ENCODE measurements at places on chromosomes 7 and 10.

DNA sequence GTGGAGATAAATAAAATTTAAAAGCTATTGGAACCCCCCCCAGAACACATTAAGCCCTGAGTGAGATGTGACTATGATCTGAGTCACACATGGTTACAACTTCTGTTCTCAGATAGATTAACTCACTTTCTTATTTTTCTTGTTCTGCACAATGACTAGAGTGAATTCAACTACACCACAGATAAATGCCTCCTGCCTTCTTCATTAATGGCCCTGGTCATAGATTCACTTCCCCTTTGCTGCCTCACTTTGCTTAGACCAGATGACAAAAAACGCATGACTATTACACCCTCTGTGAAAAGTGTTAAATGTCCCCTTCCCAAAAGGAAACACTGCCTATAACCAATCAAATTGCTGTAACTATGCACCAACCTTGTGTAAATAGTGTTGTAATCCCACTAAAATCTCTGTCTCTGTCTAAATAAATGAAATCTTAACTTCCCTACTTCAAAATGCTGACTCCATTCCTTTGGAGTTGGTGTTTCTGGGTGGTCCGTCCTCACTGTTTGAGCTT is 49.4 kb downstream of the AKR1D1 start:
- DNase-seq = no peak

- no peak for DNase-seq
These were observed 1055.4 kb upstream of the AUTS2 start for GRCh38 chr7:68542831-68543230.

DNA sequence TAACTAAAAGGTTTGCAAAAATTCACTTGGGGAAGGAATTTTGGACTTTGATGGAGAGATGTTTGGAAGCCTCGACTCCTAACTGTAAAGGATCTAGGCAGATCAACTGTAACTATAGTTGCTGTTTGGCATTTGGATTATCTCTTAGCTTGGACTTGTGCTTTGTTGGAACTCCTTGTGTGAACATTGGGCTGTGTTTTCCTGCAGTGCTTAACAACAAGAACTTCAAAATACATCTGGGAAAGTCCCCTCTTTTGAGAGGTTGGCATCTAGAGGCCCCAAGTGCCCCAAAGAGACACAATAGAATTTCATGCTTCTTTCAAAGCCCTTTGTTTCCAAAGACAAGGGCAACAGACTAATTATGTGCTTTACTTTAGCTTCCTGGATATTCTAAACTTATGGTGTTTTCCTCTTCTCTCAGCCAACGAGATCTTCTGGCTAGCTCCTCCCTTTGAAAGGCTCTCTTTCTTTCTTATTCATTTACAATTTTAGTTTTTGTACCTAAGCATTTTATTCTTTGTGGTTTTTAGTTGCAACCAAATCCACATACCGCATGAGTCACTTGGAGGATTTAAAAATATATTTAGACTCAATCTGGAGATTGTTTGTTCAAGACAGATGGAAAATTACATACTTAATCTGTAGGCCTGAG is 11.6 kb downstream of the ABCA13 start:
- DNase-seq = no peak

- no peak for DNase-seq
These were observed 118.3 kb downstream of the FAM53B start for GRCh38 chr10:124625831-124626238.

GRCh38 chr10:130361351-130362105 is 225.3 kb downstream of the GLRX3 start:
- peak; percentile 40 for DNase-seq

DNA sequence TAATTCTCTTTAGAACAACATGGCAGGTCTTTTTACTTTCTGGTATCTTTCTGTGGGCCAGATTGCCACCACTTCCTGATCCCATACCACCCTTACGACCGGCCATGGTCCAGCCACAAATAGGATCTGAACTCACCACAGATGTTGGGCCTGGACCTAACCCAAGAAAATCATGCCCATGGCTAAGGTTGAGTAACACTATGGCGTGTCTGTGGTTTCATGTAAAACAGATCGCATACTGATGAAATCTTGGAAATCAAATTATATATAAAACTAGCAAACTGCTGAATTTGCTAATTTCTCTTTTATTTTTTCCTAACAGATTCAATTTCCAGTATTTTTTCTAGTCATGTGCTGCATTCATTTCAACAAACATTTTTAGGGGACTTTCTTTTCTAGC is 77.2 kb downstream of the CH25H start:
- DNase-seq = no peak

DNA sequence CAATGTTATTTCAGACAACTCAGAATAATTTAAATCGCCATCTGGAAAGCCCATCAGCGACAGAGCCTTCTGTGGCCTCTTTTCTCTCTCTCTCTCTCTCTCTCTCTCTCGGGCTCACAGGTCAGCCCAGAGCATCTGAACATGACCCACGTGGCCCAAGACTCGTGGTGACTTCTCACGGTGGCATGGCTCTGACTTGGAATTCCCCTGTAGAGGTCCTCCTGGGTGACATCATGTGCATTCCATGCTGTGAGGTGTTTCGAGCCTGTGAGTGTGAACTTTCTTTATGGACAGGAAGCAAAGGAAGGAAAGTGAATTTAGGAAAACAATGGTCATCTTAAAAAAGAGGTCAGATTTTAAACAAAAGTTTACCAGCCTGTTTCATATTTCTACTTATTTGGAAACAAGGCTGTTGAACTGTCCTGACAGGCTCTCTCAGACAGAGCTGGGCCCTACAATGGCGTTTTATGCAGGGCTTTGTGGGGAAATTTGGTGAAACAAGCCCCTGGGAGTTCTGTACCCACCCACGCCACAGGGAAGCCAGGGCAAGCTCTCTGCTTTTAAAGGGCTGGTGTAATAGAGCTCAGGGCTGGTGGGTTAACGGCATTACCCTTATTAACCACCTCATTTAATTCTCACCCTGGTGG is 359.7 kb upstream of the ZNF32 start:
- no peak for DNase-seq

DNA sequence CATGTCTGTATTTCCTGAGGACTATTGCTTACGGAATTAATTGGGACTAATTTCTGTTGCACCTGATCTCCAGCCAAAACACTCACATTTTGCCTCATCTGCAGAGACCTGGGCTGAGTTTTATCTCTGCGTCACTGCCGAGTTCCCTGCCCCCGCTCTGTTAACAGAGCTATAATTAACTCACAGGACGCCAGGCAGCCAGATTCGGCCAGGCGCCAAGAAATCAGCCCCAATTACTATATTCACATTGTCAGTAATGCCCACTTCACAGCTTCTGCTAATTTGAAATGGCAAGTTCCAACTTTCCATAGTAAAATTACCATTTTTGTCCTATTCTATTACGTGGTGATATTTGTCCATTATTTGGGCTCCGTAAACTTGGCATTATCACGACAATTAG is 130.5 kb downstream of the CUX1 start:
- no peak for DNase-seq

DNA sequence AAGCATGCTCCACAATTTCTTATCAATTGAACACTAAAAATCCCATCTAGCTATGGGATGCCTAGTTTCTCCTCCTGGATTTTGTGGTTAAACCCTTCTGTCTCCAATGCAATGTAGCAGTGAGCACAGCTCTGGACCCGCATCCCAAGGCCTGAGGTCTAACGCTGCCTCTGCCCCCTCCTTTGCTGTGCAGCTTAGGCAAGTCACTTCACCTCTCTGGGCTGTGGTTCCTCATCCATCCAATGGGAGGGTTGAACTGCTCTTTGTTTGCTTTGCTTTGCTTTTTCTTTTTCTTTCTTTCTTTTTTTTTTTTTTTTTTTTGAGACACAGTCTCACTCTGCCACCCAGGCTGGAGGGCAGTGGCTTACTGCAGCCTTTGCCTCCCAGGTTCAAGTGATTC is 69.2 kb downstream of the PARP12 start:
- DNase-seq = no peak

GRCh38 chr10:6119423-6119822 is 30.6 kb downstream of the RBM17 start:
- DNase-seq = no peak

DNA sequence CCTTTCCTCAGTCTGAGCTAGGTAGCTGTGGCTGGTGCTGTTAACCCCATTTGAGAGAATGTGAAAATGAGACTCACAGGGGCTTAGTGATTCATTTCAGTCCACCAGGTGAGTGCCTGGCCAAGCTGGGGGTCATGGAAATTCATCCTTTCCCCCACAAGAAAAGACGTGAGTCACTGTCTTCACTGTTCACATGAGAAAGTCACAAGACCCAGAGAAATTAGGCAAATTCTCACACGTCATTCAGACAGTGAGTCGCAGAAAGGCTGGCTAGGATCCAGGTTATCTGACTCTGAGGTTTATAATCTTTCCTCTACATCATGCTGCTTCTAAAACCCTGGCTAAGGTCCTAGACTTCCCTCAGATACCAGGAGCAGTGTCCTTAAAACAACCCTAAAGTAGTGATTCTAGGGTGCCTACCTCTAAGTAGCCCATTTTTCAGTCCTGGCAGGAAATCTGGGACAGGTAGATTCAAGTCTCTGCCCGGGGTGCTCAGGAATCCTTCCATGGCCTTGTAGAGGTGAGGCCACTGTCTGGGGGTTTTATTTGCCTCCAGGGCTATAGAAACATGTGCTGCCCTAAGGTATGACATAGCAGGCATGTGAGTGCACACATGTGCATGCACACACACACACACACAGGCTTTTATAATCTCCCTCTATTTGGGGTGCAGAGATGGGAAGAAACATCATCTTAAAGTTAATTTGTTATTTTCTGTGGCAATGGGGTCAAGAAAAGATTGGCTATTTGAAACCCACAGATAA is 427.9 kb upstream of the CELF2 start:
- DNase-seq = no peak

DNA sequence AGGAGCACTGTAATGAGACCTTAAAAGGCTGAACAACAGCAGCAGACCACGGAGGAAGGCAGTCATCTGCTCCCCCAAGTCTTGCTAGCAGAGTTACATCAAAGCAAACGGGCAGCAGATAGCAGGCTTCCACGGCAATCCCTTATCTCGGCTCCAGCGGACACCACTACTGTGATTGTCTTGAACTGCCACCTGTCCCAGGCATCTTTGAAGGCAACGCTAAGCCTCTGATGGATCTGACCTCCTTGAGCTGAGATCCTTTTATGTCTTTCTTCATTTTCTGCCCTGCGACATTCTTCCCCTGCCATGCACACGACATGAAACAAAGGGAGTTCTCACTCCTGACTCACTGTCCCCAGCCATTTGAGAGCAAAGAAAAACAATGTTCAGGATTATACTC is 111.7 kb downstream of the GLI3 start:
- DNase-seq = no peak

- DNase-seq = no peak
These were observed 9.7 kb upstream of the ADAMTS14 start for GRCh38 chr10:70662362-70663220.

DNA sequence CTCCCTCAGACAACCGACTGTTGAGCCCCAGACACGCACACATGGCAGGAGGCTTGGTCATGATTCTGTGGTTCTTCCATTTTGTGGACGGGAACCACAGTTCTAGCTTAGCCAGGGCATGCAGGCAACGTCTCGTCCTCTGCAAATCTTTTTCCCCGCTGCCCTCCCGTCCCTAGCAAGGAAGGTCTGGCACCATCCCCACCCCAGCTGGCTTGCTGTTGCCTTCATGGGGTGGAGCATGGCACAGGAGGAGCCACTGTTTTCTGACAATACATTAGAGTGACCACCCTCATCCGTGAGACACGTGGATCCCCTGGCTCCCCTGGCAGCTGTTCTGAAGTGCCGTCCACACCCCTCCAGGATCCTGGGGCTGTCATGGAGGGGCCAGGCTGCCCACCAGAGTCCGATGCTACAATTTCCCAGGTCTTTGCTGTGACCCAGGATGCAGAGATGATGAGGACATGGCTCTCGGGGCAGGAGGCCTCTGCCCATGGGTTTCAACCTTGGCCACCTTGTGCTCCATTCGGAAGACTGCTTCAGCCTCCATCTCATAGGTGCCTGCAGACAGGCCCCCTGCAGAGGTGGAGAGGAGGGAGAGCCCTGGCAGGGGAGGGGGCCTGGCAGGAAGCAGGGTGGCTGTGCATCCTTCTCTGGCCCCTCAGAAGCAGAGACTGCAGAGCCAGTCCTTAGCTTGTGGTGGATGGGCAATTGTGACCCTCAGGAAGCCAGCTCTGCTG is 233.6 kb downstream of the GLRX3 start:
- DNase-seq = peak; percentile 53

DNA sequence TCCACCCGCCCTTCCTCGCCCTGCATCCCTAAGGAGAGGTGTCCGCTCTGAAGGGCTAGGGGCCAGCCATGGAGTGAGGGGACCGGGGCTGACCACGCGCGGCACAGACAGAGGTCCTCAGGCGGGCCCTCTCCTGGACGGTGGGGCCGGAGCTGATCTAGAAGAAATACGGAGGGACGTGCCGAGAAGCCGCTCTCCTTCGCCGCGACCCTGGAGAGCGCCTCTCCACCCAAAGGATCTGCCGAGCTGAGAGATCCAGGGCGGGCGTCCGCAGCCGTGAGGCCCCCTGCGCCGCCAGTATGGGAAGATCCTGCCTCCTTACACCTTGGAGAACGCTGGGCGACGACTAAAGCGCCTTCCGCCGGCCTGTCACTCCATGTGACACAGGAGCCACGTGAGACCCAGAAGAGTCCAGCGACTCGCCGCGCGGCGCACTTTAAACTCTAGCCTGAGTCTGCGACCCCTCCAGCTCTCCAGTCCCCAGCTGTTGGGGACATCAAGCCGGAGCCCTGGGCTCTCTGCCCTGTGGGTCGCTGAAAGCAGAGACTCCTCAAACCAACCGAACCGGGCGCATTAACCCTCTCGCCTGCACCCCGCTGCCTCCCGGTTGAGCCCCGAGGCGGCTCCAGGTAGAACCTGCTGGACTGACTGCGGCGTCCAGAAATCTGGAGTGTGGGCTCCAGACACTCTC is 1.5 kb upstream of the SFMBT2 start:
- DNase-seq = no peak

DNA sequence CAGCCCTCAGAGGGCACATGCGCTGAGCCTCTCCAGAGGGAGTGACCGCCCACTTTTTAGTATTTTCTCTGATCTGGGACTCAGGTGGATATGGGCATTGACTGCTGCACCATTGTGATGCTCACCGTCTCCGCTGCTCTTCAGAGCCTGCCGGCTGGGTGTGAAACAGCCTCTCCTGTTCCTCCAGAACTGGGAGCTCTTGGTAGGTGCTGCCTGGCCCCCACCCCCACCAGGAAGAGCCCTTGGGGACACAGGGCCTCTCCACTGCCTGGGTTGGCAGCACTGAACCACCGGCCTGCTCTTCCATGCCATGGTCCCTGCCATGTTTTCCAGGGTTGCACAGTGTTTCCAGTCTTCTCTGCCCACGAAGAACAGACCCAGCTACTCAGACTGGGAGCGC is 36.3 kb downstream of the ARHGAP22 start:
- DNase-seq = peak; percentile 42

GRCh38 chr7:43516581-43517342 is 66.1 kb upstream of the STK17A start:
- no peak for DNase-seq
